GM23248 (cell line): ENCODE measurements at places on chromosomes 16 and 17. TPM values are rescaled to one million over a fixed set of nuclear protein-coding genes. Genes with fewer than 3 reads are reported as not detected.
A peak's percentile ranks its signal among the peaks of the same experiment; 100 is the strongest.

DNA sequence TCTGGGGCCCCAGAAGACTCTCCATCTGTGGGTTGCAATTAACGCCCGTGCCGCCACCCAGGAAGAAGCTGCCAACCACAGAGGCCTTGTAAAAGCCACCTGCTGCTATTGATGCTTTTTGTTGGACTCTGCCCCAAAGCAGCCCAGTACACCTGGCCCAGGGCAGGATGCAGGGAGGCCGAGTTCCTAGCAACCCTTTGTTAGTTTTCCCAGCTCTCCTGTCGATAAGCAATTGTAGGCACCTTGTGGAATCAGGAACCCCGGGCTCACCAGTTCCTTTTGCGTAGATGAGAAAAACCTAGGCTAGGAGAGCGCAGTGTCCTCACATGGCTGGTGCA is 103.3 kb downstream of the ABCC6 start:
- DNase-seq: no peak
- no peak overlapping the region for H3K27ac ChIP-seq
- H3K4me3 ChIP-seq: no peak overlapping the region

DNA sequence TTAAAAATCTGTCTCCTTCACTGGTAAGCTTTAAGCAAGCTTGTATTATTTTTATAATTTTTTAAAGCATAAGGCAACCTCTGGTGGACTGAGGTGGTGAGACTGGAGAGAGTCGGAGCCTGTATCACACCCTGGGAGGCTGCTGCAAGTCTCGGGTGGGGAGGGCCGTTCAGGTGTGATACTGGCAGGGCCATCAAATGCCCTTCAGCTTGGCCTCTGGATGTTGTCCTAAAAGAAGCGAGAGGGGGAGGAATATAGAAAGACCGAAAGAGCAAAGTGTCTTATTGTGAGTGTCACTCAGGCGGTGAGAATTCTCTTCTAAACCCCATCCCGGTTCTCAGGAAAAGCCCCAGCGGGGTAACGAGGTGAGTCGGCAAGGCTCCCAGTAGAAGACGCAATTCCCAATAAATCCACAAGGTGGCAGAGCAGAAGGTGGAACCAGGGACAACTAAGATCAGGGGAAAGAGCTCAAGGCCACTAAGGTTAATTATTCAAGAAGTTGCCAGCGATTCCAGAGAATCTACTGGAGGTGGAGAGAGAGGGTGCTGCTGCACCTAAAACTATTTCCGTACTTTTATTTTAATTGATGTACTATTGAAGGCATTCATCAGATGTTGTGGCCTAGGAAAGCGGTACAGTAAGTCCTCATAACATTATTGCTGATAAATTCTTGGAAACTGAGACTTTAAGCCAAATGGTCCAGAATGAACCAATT is 14.1 kb downstream of the C17orf67 start:
- DNase-seq: peak; percentile 71
- no peaks in the 10 kb centered on the region for H3K36me3 ChIP-seq
- no peak overlapping the region for H3K27ac ChIP-seq

GRCh38 chr17:9725575-9725974 is 65.8 kb downstream of the DHRS7C start:
- peak; percentile 14 for DNase-seq
- H3K27ac ChIP-seq: no peak overlapping the region
- H3K36me3 ChIP-seq: no peaks in the 10 kb centered on the region

DNA sequence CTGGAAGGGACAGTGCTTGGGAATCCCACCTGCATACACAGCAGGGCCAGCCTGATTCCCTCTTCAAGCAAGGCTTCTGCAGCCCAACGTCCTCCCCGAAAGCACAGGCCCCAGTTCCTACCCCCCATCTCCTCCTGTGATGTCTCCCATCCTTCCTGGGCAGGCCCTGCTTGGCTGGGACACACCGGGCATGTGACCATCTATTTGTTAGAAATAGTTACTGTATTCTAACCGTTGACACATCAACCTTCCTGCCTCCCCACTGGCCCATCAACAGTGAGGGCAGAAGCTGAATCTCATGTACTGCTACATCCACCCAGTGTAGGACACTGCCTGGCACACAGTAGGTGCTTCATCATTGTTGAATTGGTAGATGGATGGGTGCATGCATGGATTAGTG is 10.7 kb downstream of the PRR29 start:
- no peak overlapping the region for H3K4me3 ChIP-seq
- H3K27me3 ChIP-seq: no peaks in the 10 kb centered on the region
- H3K27ac ChIP-seq: no peak overlapping the region

DNA sequence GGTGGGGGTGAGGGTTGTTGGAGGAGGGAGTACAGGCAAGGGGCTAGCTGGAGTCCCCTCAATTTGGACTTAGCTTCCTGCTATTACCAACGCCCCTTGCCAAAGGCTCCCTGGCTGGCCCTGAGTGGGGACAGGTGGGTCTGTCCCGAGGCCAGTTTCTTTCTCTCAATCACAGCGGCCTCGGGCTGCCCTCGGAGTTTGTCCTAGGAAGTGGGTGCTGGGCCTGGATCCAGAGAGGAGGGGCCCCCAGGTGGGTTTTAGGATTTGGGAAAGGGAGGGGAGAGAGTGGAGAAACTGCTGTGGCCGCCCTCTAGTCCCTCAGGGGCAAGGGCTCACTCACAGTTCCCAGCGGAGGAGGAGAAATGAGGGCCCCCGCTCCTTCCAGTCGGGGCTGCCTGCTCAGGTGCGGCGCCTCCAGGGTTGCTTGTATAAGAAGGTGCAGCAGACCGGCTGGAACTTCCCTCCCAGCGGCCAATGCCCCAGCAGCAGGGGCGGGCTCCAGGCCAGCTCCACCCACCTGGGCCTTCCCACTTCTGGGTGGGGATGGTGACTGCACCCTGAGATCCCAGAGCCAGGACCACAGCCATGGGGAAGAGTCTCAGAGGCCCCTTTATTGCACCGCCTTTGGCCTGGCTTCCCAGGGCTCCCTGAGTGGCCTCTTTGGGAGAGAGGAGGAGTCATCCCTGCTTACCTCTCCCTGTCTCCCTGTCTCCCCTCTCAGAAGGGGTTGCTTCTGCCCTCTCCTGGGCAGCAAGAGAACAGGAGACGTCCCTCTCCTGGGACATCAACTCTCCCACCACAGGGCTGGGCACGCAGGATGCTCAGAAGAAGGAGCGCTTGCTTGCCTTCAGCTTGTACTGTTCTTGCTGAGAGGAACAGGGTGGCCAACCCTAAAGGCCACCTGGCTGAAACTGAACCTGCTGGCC is 112.0 kb upstream of the SMURF2 start:
- H3K4me1 ChIP-seq: peaks cover 6% of the 10 kb centered on the region
- peak; percentile 60 for DNase-seq
- H3K4me3 ChIP-seq: no peak overlapping the region
- peaks cover 4% of the 10 kb centered on the region for H3K27me3 ChIP-seq
- no peaks in the 10 kb centered on the region for H3K36me3 ChIP-seq

GRCh38 chr17:36459601-36460000 is 26.9 kb upstream of the ZNHIT3 start:
- DNase-seq: no peak
- no peaks in the 10 kb centered on the region for H3K36me3 ChIP-seq
- no peaks in the 10 kb centered on the region for H3K4me1 ChIP-seq
- H3K27ac ChIP-seq: no peak overlapping the region

DNA sequence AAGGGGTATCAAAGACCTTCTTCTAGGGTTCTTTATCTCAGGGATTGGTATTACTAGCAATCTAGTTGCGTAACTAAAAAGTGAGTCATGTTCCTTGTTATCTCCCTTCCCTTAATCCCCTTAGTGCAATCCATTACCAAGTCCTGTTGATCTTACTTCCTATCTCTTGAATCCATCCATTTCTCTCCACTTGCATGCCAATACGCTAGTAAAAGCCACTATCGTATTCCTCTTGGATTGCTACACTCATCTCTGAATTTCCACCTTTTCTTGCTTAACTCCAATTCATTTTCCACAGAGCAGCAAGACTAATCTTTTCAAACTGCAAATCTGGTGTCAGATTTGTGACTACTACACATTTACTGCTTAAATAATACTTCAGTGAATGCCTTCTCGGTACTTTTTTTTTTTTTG is 1.8 kb upstream of the ADAT1 start:
- no peak overlapping the region for H3K4me3 ChIP-seq
- H3K4me1 ChIP-seq: peaks cover 18% of the 10 kb centered on the region
- no peaks in the 10 kb centered on the region for H3K27me3 ChIP-seq

DNA sequence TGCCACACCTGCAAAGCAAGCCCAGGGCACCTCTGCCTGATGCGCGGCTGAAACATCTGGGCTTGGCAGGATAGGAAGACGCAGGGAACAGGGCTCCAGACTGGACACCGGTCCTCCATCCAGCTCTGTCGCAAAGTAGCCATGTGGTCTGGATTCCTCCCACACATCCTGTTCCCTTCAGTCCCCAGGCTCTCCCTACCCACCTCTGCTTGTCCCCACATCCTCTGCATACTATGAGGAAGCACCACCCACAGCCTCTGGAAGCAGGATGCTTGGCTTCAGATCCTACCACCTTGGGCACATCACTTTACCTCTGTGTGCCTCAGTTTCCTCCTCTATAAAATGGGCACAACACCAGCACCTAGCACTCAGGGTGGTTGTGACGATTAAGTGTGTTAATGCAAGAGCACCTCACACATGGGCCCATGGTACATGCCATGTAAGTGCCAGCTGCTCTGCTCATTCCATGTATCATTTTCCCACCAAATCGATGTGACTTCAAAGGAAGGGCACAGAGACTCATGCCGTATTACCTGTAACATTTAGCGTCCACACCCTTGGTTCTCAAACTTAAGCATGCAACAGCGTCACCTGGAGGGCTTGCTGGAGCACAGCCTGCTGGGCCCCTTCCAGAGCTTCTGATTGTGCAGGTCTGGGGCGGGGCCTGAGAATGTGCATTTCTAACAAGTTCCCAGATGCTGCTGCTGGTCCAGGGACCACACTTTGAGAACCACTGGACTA is 138.6 kb upstream of the SDK2 start:
- no peak overlapping the region for H3K27ac ChIP-seq
- no peak overlapping the region for H3K4me3 ChIP-seq
- H3K36me3 ChIP-seq: no peaks in the 10 kb centered on the region

GRCh38 chr17:10318535-10318934 is 54.3 kb downstream of the MYH13 start:
- no peak overlapping the region for H3K4me3 ChIP-seq
- peaks cover 7% of the 10 kb centered on the region for H3K27me3 ChIP-seq
- H3K4me1 ChIP-seq: no peaks in the 10 kb centered on the region
- H3K27ac ChIP-seq: no peak overlapping the region
- no peaks in the 10 kb centered on the region for H3K36me3 ChIP-seq
- DNase-seq: no peak

DNA sequence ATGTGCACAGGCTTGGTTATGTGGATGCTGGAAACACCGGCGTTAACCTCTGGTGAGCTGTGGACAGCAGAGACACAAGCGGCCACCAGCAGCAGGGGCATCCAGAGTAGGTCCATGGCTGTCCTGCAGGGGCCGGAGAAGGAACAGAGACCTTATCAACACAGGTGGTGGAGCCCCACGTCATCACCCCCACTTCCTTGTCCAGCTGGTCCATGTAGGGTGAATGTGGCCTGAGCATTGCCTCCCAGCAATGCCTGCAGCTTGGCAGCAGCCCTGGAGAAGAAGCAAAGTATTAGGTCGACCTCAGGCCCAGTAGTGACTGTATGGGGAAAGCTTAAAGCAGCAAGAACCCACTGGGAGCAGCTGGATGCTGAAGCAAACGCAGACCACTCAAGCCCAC is 5.4 kb downstream of the PDILT start:
- DNase-seq: no peak
- no peaks in the 10 kb centered on the region for H3K27me3 ChIP-seq
- H3K27ac ChIP-seq: no peak overlapping the region
- no peaks in the 10 kb centered on the region for H3K4me1 ChIP-seq
- H3K36me3 ChIP-seq: no peaks in the 10 kb centered on the region

DNA sequence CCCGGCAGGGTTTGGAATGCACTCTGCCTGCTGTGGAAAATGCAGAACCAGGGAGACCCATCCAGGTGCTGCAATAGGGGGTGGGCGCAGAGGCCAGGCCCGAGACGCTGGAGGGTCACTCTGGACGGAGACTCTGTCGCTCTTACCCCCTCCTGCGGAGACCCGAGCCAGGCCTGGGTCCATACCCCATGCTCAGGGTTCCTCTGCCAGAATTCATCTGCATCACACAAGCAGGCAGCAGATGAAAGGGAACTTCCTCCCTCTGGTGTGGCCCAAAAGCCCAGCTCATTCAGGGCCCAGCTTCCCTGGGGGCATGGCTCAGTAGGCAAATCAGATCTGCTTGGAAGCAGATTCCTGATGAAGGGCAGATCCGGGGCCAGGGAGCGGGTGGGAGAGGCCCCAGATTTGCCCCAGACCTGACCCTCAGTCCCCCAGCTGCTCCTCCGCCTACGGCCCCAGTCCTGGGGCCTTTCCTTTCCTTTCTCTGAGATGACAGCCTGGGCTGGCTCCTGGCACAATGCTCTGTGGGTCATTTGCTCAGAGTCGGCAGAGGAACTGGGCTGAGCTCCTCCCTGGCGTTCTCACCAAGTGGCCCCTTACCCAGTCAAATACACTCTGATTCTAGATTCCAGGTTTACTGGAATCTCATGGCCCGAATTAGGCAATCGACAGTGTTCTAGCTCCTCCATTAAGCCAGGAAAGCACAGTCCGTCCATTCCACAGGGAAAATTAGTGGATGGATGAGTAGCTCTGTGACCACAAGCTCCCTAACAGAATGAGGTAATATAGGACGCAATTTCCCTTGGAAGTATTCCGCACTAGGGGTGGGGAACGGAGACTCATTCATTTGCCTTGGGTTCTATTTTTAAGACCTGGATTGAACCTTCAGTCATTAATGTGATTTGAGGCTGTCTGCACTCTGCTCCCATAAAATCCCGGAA is 19.1 kb upstream of the RASD1 start:
- H3K36me3 ChIP-seq: no peaks in the 10 kb centered on the region
- DNase-seq: no peak
- H3K4me1 ChIP-seq: no peaks in the 10 kb centered on the region
- H3K27ac ChIP-seq: no peak overlapping the region

DNA sequence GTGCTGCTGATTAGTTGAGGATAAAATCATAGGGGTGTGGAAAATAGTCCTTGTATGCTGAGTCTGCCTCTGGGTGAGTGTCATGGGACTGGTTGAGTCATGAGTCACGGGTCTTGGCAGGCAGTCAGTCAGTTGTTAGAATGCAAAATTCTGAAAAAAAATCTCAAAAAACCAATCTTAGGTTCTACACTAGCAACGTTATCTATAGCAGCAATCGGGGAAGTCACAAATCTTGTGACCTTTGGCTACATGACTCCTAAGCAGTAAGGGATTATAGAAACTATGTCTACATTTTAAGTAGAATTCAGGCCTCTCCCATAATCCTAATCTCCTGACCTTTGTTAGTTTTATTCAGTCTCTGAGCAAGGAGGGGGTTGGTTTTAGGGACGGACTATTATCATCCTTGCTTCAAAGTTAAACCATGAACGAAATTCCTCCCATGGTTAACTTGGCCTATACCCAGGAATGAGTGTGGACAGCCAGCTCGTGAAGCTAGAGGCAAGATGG is 18.0 kb upstream of the PMFBP1 start:
- no peaks in the 10 kb centered on the region for H3K27me3 ChIP-seq
- no peak overlapping the region for H3K4me3 ChIP-seq
- H3K36me3 ChIP-seq: no peaks in the 10 kb centered on the region
- H3K4me1 ChIP-seq: no peaks in the 10 kb centered on the region
- no peak overlapping the region for H3K27ac ChIP-seq

- no peaks in the 10 kb centered on the region for H3K27me3 ChIP-seq
- peaks cover 19% of the 10 kb centered on the region for H3K4me1 ChIP-seq
- H3K4me3 ChIP-seq: no peak overlapping the region
- H3K36me3 ChIP-seq: no peaks in the 10 kb centered on the region
- no peak overlapping the region for H3K27ac ChIP-seq
These were observed 16.5 kb downstream of the TENT4B start for GRCh38 chr16:50169555-50170096.

- DNase-seq: no peak
- H3K27me3 ChIP-seq: no peaks in the 10 kb centered on the region
- no peak overlapping the region for H3K27ac ChIP-seq
- no peaks in the 10 kb centered on the region for H3K4me1 ChIP-seq
These were observed 16.2 kb downstream of the SLC6A4 start for GRCh38 chr17:30219315-30219714.

The KRT37 gene
- polyA plus RNA-seq: not detected in 2 replicates

The TPPP3 gene
- polyA plus RNA-seq: 1.9 and 2.1 TPM in 2 replicates

The RHBDL3 gene
- 0.09 TPM in 1 of 2 replicates, not detected in the other for polyA plus RNA-seq
